AG08396 (cell line): ENCODE measurements at places on chromosomes 7 and 10.

DNA sequence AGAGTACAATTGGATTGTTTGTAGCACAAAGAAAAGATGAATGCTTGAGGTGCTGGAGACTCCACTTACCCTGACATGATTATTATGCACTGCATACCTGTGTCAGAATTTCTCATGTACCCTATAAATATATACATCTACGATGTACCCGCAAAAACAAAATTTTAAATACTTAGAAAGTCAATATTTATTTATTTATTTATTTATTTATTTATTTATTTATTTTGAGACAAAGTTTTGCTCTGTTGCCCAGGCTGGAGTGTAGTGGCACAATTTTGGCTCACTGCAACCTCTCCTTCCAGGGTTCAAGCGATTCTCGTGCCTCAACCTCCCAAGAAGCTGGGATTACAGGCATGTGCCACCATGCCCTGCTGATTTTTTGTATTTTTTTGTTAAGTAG, 35.1 kb upstream of the EBF3 start:
- no peak for DNase-seq

- no peak for DNase-seq
These were observed 12.6 kb downstream of the DHX32 start for GRCh38 chr10:125868372-125868975.

DNA sequence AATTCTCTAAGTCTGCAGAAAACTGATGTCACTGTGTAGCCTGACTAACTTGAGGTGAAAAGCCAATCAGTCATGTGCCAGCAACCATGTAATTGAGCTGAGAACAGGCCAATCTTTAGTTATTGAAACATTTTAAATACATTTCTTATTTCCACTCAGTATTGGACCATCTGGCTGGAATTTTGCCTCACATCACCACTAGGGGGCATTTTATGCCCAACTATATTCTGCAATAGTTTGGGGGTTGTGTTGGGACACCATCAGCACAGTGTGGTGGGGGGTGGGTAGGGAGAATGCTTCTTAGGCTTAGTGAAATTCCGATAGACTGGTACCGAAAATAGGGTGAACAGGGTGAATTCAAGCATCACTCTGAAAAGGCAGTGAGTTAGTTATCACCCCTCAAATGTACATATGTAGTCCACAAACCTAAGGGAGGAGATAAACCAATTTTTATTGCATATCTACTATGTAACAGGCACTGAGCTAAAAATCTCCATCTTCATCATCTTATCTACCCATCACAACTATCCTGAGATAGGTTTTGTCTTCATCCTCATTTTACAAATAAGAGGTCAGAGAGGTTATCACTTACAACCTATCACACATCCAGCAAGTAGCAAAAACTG, 17.8 kb downstream of the NPSR1 start:
- no peak for DNase-seq

- no peak for DNase-seq
These were observed 985.9 kb upstream of the ZNF722 start for GRCh38 chr7:63012633-63013183.

DNA sequence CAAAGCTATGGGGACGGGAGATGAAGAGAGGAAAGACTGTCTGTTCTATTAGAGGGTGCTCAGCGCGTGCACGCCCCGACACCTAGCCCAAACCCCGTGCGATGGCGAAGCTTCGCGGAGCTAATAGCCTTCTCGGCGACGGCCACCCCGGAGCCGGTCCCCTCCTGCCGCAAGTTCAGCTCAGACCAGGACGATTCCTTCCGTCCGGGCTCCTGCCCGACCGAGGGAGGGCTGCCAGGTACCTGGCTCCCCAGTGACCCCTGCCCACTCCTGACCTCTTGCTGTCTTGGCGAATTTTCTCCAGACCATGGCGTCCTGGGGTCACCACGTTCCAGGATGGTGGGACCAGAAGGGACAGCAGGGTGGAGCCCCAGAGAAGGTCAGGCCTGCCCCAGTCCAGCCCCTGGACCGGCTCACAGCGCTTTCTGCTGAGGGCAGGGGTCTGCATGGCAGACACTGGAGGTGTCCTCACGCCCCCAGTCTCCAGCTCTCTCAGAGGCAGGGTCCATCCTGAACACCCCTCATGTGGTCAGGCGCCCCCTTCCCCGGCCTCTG, 36.7 kb downstream of the UNCX start:
- no peak for DNase-seq

DNA sequence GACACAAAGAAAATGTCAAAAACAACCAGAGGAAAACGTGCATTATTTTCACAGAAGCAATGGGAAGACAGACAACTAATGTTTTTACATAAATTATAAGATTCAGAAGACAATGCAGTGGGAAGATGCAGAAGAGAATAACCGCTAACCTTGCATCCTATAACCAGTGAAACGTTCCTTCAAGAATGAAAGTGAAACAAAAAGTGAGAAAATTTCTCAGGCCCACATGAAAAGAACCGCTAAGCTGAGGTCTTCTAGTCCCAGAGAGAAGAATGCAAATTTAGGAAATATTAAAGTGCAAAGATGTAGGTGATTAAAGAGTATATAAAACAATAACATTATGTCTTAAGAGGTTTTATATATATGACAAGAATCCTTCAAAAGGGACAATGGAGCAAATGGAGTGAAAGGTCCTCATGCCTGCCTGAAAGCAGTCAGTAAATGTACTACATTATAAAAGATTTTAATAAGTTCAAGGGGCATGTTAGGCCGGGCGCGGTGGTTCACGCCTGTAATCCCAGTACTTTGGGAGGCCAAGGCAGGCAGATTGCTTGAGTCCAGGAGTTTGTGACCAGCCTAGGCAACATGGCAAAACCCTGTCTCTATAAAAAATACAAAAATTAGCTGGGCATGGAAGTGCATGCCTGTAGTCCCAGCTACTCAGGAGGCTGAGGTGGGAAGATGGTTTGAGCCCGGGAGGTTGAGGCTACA, 43.1 kb upstream of the DDC start:
- DNase-seq = no peak

DNA sequence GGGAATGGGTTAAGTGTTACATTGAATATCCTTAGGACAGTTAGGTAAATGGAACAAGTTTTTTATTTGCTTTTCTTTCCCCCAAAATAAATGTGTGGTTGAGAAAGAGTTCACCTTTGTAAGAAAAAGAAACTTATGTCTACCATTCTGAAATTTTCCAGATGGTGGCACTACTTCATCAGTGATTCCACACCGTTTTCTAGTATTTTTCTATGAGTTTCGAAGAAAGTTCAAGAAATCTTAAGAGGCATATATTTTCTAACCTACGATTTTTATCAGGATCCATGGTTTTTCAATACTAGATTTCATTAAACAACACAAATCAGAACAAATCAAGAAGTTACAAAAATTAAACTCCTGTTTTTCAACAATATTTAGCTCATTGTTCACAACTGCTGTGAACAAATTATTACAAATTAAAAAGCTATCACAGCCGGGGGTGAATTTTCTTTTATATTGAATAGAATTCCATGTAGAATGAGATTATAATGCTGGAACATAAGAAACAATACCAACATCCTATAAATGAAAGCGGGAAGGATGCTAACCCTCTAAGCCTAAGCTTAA, 163.1 kb upstream of the NPVF start:
- no peak for DNase-seq

DNA sequence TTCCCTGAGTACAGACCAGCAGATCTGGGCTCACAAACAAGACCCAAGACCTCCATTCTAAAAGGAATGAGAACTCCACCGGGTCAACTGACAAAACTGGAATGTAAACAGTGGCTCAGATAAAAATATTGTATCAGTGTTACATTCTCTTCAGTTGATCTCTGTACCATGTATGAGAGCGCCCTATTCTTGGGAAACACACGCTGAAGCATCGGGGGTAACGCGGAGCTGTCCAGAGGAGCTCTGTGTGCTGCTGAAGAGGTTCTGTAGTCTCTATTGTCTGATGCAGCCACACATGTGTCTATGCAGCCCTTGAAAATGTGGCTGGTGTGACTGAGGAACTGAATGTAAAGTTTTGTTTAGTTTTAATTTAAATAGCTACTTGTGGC, 39.7 kb downstream of the HIPK2 start:
- DNase-seq = no peak
